ENCODE measurements at places on chromosomes 2 and 18. TPM values are rescaled to one million over a fixed set of nuclear protein-coding genes. Genes with fewer than 3 reads are reported as not detected.
A peak's percentile ranks its signal among the peaks of the same experiment; 100 is the strongest.

DNAH7 gene
- 11.3 TPM for total RNA-seq

- DNase-seq: peak; percentile 69
Observed at GRCh38 chr2:203650860-203651613, 55.4 kb upstream of the CD28 start.

FAM110C gene
- total RNA-seq: 23.7 TPM

CNDP1 gene
- not detected for total RNA-seq

GRCh38 chr2:146806364-146807005, 1038.3 kb upstream of the ACVR2A start:
- DNase-seq: no peak

DNA sequence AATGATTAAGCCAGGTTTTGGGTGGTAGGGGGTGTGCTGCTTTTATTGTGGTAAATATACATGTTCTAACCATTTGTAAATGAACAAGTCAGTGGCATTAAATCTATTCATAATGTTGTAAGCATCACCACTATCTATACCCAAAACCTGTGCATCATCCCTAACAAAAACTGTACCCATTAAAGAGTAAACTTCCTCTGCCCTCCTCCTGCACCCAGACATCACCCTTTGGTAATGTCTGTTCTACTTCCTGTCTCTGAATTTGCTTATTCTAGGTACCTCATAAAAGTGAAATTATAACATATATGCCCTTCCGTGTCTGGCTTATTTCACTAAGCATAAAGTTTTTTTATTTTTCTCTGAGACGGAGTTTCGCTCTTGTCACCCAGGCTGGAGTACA, 14.1 kb downstream of the RIF1 start:
- DNase-seq: no peak

- no peak for DNase-seq
Observed at GRCh38 chr2:138424436-138425140, 77.0 kb upstream of the SPOPL start.

- DNase-seq: no peak
Observed at GRCh38 chr2:239558661-239559060, 157.8 kb upstream of the HDAC4 start.

DSG4 gene
- not detected for total RNA-seq

DNA sequence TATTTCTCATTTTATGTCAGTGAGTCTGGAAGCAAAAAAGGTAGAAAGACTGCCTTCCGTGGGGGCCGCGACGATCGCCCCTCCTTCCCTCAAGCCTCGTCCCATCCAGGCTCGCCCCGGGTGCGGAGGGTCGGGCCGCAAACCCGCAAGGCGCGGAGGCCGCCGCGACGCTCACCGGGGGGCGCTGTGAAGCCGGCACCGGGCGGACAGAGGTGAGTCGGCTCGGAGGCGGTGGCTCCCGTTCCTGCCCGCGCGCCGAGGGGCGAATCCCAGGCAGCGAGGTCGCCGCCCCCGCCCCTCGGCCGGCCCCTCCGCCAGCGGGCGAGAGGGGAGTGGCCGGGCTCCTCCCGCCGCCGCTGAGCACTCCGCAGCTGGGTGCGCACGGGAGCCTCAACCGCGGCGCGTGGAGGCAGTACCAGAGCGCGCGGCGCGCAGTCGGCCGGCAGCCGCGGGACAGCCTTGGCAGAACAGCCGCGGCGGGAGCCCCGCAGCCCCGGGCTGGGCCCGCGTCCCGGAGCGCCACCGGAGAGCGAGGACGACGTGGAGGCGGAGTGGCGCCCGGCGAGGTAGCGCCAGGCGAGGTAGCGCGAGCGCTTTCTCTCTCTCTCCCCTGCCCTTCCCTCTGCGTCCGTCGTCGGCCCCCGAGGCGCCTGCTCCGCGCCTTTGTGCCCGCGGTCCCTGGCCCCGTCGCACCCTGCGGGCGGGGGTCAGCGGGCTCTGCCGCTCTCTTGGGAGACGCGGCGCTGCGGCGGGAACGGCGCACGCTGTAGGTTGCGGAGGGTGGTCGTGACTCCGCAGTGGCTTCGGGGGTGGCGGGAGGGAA, at the start of gene MYO1B:
MYO1B (plus strand) TSS at position 359 of the 823 bp plus-strand sequence. CDS start 31,492 bp downstream, outside the sequence.
- DNase-seq: peak; percentile 82

FMNL2 gene
- total RNA-seq: 31.4 TPM

- no peak for DNase-seq
Observed at GRCh38 chr2:65351234-65351947, 81.0 kb downstream of the SPRED2 start.

SLC23A3 gene
- 18.4 TPM for total RNA-seq

CHRNG gene
- not detected for total RNA-seq

DNA sequence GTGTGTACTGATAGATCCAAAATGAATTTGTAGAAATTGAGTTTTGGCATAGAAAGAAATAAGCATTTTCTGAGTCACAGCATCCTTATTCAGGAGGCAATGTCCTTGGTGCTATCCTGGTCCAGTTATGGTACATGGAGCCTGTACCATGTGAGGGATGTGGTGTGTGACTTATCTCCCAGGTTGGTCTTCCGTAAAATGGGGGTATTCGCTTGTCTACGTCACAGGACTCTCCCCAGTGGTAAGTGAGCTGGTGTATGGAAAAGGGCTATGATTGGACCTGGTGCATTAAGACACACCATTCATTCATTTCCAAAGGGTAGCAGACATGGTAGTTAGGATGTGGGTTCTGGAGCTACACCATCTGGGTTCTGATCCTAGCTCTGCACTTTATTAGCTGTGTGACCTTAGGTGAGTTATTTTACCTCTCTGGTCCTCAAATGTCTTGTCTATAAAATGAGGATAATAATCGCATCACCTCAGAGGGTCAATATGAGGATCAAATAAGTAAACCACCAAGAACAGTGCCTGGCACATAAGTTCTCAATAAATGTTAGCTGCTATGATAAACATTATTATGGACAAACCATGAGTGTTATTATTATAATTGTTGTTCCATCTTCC, 119.2 kb downstream of the MYCN start:
- no peak for DNase-seq

DNA sequence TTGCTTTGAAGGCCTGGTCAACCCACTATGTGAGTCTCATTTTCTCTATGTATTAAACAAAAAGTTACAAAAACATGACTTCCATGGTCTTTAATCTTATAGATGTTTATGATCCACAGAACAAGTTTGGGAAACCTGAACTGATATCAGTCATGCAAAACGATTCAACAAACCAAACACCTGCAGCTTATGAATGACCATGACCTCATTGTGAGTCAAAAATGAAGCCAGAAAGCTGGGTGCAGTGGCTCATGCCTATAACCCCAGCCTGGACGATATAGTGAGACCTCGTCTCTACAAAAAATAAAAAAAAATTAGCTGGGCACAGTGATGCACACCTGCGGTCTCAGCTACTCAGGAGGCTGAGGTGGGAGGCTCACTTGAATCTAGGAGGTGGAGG, 270.4 kb upstream of the CCDC68 start:
- no peak for DNase-seq

SERPINB11 gene
- total RNA-seq: not detected

- DNase-seq: no peak
Observed at GRCh38 chr2:20697322-20697934, 30.5 kb downstream of the GDF7 start.
